ENCODE measurements at places on chromosomes 4 and X. TPM values are rescaled to one million over a fixed set of nuclear protein-coding genes. Genes with fewer than 3 reads are reported as not detected.
A peak's percentile ranks its signal among the peaks of the same experiment; 100 is the strongest.

GRCh38 chrX:56738670-56739069 lies 9.6 kb downstream of the NBDY start:
- DNase-seq: no peak

Gene PNMA6E
- not detected for total RNA-seq

Gene LPAR4
- not detected for total RNA-seq

- DNase-seq: no peak
These were observed 32.2 kb downstream of the CFAP299 start for GRCh38 chr4:80367737-80368136.

- DNase-seq: no peak
These were observed 19.1 kb upstream of the PHF8 start for GRCh38 chrX:54063361-54063760.

Gene FGFR3
- not detected for total RNA-seq

DNA sequence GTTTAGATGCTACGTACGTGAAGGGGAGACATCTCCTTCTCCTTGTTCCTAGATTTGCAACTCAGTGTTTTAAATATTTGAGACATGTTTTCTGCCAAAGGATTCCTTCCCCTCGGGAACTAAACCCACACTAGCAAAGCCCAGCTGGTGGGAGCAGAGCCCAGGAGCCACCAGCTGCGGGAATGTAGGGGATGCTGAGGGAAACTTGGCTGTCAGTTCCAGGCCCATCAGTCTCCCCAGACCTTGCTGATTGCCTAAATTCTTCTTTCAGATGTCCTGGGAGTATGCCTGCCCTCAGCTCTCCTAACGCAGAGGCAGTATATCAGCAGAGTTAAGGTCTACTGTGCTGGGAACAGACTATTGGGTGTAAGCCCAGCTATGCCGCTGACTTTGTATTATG lies 630.0 kb upstream of the TENM3 start:
- no peak for DNase-seq

Gene CC2D2A
- not detected for total RNA-seq

Gene HSFX1
- 0.67 TPM for total RNA-seq

DNA sequence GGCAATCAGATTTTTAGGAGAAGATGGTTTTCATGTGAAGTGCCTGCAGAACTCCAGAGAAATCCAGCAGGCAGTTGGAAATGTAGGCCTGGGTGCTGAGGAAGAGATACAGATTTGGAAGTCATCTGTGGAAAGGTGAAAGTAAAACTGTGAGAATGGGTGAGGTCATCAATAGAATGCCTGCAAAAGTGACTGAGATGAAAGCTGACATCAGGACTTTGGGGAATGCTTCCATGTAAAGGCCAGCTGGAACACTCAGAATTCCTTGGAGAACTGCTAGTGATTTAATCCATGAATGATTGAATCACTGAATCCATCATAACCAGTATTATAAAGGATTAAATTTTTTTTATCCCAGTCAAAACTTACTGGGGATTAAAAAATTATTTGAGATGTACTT lies 124.5 kb upstream of the GIMD1 start:
- no peak for DNase-seq

GRCh38 chr4:37948542-37948941 lies 11.7 kb upstream of the PTTG2 start:
- no peak for DNase-seq

Gene HEPH
- 0.22 TPM for total RNA-seq

Gene GLRB
- not detected for total RNA-seq

GRCh38 chr4:138320831-138321230 lies 78.7 kb upstream of the SLC7A11 start:
- DNase-seq: no peak

- no peak for DNase-seq
These were observed 1.5 kb downstream of the SRPK3 start for GRCh38 chrX:153782313-153782712.

GRCh38 chr4:804804-805203 lies 21.1 kb downstream of the CPLX1 start:
- no peak for DNase-seq

- DNase-seq: no peak
These were observed 124.1 kb upstream of the SLIT2 start for GRCh38 chr4:20127626-20128025.

Gene BEX1
- total RNA-seq: 0.29 TPM

Gene PRDM8
- 1.8 TPM for total RNA-seq

Gene ARHGEF6
- 85.6 TPM for total RNA-seq

GRCh38 chr4:152327606-152328453 lies 208.1 kb downstream of the FBXW7 start:
- DNase-seq: no peak

Gene IL2
- total RNA-seq: 24.8 TPM

- DNase-seq: peak; percentile 12
These were observed 27.2 kb downstream of the BST1 start for GRCh38 chr4:15729910-15730533.

- peak; percentile 48 for DNase-seq
These were observed 116.7 kb downstream of the UBE2K start for GRCh38 chr4:39814403-39815185.

DNA sequence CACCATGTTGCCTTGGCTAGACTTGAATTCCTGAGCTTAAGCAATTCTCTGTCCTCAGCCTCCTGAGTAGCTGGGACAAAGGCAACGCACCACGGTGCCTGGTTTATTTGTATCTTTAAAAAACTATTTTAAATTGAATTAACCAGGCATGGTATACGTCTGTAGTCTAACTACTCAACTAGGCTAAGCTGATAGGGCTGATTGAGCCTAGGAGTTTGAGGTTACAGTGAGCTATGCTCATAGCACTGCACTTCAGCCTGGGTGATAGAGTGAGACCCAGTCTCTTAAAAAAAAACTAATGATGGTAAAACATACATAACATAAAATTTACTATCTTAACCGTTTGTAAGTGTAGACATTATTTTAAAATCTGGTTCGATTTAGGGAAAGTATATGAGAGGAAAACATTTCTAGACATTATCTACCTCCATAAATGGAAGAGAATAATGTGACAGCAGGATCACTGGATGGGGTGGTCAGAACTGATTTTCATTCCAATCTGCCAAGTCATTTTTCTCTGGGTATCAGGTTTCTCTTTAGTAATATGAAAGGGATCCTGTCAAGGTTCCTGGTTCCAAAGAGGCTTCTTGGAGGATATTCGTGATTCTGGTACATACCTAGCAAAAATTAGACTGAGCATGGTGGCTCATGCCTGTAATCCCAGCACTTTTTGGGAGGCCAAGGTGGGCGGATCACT lies 8.7 kb upstream of the ITGB1BP2 start:
- no peak for DNase-seq

DNA sequence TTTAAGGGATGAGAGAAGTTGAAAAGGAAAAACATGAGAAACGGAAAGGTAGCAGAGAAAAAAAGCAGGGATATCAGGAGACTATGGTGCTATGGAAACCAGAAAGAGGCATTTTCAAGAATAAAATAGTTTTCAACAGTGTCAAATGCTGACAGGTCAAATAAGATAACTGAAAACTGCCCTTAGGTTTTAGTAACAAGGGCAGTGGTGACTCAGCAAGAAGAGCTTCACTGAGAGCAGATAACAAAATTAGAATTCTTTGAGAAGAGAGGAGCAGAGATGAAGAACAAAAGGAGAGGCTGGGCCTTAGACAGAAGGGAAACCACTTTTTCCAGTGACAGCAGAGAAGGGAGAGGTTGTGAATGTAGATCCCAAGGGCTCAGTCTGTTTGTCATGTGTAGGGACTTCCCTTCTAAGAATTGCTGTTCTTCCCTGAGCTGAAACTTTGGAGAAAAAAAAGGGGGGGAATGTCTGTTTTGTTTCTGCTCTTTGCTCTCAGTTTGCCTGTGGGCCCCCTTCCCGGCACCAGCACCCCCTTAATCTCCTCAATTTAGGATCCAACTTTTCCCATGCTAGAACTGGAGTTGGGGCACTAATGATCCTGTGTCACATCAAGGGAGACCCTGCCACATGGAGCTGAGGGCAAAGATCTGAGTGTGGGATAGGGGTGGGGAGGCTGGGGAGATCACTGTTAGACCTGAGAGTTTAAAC lies 26.8 kb upstream of the MAGEA10 start:
- DNase-seq: no peak

Gene P2RY8
- 40.1 TPM for total RNA-seq

Gene VCX3A
- total RNA-seq: not detected

Gene BCLAF3
- total RNA-seq: 11.8 TPM

Gene AMBN
- total RNA-seq: not detected

GRCh38 chrX:7059214-7059838 lies 88.2 kb upstream of the STS start:
- DNase-seq: peak; percentile 58

Gene SYP
- total RNA-seq: 8.7 TPM

- no peak for DNase-seq
These were observed 721.7 kb downstream of the PCDH18 start for GRCh38 chr4:136810626-136811025.

Gene UCP1
- not detected for total RNA-seq

DNA sequence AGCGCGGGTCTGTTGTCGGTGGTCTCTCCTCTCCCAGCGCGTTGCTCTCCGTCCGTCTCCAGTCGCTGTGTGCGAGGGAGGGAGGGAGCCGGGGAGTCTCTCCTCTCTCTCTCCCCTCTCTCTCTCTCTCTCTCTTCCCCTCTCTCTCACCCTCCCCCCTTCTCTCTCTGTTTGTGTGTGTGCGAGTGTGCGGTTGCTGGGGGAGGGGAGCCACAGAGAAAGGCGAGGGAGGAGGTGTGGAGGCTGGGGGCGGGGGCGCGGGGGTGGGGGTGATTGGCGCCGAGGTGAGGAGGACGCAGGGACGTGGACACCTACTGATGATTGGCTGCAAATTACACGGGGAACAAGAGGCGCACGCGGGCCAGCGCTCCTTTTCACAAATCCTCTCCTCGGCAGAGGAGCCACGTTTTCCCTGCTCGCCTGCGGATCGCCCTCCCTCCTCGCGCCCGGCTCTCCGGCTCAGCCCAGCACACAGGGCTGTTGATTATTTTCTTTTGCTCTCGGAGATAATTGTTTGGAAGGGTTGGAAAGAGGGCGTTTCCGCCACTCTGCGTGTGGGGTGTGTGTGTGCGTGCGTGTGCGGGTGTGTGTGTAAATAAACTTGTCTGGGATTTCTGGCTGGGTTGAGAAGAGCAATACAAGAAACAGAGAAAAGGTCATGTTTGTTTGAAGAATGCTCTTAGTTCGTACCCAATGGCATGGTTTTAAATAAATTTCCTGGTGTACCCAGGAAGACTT lies at the start of gene CXXC4:
Gene CXXC4 (minus strand): TSS at position 73 of the 738 bp plus-strand sequence. CDS start 3,092 bp downstream, outside the sequence.
- DNase-seq: peak; percentile 5

Gene MAP7D3
- total RNA-seq: 11.3 TPM

Gene TRAM1L1
- 0.19 TPM for total RNA-seq

GRCh38 chr4:33715841-33716395 lies 2528.4 kb downstream of the ARAP2 start:
- no peak for DNase-seq

Gene FDCSP
- not detected for total RNA-seq

Gene SLC25A43
- 8.9 TPM for total RNA-seq

GRCh38 chr4:182201871-182202270 lies 41.3 kb upstream of the TENM3 start:
- DNase-seq: no peak

Gene PDLIM3
- 7.4 TPM for total RNA-seq

DNA sequence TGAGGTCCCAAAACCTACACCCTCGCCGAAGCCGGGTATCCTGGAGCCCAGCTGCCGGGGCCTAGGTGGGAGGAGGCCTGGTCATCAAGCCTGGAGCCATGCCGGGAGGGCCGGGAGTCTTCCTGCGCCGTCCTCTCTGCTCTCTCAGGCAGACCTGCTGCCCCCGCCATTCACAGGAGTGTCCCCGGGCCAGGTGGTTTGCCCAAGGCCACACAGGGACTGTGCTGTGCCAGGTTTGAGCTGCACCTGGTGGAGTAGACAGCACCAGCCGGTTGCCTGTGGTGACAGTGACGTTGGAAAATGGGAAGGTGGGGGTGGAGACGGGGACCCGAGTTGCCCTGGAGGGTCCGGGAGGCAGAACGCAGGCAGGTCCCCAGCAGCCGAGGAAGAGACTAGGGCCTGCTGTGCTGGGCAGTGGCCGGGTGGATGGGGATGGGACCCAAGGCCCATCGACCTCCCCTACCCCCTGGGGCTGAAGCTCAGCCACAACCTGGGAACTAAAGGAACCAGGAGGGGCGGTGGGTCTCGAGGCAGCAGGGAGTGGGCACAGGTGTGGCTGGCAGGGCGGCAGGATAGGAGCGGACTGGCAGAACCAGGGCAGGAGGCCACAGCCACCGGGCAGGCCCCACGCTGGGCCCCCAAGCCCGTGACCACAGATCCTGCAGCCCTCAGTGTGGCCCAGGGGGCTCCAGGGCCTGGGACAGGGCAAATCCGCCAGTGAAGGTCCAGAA lies 9.5 kb downstream of the DOK7 start:
- DNase-seq: no peak

- no peak for DNase-seq
These were observed 2.3 kb downstream of the ODAM start for GRCh38 chr4:70197842-70198241.

GRCh38 chr4:100177126-100177525 lies 13.1 kb downstream of the DDIT4L start:
- DNase-seq: no peak

Gene ZNF732
- total RNA-seq: not detected

Gene EPGN
- total RNA-seq: 0.43 TPM

GRCh38 chrX:153499876-153500275 lies 5.1 kb downstream of the BGN start:
- no peak for DNase-seq

DNA sequence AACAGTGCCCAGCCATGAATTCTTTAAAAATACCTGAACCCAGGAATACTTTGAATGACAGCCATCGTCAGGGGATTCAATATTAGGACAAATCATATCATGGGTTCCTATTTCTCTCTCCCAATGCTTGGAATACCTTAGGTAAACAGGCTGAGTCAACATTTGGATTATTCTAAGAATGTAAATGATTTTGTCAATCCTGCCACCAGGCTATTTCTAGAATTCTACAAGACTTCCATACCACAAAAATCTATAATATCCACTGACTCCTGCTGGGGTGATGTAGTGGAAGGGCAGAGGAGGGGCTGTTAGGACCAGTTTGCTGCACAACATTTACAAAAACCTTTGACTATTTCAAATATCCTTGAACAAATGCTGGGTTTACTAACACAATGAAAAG lies 65.2 kb downstream of the IGFBP7 start:
- DNase-seq: no peak

DNA sequence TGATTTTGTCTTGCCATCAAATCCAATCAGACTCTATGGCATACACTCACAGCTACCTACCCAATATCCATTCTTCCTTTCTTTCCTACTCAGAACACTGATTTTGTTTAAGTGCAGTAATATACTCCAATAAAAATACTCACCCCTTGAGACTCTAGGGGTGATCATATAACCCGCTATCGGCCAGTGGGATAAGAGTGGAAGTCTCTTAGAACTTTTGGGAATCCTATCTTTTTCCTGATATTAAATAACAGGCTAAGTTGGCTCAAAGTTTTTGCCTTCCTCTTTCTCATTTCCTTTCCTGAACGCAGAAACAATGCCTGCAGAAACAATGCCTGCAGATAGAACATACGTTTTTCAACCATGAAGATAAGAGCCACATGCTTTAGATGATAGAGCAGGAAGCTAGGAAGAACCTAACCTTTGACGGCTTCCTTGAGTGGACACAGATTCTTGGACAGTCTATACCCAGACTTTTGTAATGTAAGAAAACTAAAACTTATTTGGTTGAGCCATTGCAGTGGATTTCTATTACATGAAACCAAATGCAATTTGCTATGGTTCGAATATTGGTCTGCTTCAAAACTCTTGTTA lies 373.8 kb downstream of the STIM2 start:
- DNase-seq: no peak

Gene HTRA3
- not detected for total RNA-seq

GRCh38 chr4:173044340-173044739 lies 124.3 kb upstream of the GALNT7 start:
- DNase-seq: no peak

- DNase-seq: no peak
These were observed 42.4 kb downstream of the NAT8L start for GRCh38 chr4:2101346-2102044.

Gene NHS
- total RNA-seq: 6.6 TPM

Gene AFF2
- total RNA-seq: 2.8 TPM

All from activated T-cell treated with anti-CD3 and anti-CD28 coated beads, Interleukin-2, amount 50 U/mL, for 72 hours (primary cell).